Activated CD8-positive, alpha-beta memory T cell treated with anti-CD3 and anti-CD28 coated beads for 4 hours (primary cell): ENCODE measurements at places on chromosomes 12 and 14.

DNA sequence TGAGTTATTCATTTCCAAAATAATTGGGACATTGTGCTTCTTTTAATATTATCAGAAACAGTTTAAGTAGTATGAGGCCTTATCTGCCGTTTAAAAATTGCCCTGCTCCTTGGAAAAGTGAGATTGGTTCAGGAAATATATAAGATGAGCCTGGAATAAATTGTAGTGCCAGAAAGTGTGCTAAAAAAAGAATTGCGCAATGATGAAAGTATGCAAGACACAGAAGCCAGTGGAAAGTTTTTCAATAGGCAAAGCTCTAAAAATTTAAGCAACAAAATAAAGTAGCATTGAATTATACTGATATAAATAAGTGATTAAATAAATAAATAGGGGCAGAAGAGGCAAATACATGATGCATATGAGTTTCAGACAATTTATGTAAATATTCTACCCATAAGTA is 834.9 kb downstream of the BCL11B start:
- DNase-seq, result no peak

DNA sequence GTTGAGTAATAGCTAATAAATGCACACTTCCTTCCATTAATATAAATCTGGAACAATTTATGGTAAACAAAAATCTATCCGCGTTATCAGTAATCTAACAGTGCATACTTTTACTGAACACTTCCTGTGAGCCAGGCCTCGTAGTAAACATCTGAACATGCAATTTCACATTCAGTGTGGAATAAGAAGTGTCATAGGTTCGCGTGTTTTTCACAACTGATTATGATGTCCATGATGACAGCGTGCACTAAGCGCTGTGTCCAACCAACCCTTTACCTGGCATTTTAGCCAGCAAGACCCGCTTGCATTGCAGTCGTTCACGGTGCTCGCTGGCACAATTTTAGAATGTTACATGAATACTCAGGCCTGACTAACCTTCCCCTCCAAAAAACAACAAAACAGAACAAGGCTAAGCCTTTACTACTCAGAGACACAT is 2.1 kb downstream of the PNMA1 start:
- no peak for DNase-seq

- DNase-seq, result no peak
Observed at GRCh38 chr14:81472096-81472800, 61.4 kb downstream of the SEL1L start.

- no peak for DNase-seq
Observed at GRCh38 chr12:68162374-68162773, 2.8 kb upstream of the IFNG start.

DNA sequence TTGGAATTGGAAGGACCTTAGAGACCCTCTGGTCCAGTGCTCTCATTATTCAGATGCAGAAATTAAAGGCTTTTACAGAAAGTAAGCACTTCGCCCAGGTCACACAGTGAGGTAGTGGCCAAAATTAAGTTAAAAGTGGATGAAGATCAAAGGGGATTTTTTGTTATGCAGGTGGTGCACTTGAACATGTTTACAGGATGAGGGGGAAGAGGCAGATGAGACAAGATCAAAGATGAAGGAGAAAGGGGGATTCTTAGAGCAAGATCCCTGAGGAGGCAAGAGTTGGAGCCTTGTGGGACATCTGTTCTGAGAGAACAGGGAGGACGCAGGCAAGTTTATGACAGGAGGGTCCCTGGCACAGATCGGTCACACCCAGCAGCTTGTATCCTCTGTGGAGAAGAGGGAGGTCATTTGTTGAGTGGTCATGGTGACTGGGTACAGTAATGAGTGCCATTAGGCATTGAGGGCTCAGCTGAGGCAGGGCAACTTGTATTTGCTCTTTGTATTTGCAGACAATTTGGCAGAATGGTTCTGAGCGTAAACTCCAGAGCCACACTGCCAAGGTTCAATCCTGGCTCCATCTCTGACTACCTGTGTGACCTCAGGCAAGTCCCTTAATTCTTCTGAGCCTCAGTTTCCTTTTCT is 84.0 kb downstream of the BORCS5 start:
- DNase-seq, result no peak

- DNase-seq, result no peak
Observed at GRCh38 chr12:44863867-44864266, 12.2 kb downstream of the NELL2 start.

DNA sequence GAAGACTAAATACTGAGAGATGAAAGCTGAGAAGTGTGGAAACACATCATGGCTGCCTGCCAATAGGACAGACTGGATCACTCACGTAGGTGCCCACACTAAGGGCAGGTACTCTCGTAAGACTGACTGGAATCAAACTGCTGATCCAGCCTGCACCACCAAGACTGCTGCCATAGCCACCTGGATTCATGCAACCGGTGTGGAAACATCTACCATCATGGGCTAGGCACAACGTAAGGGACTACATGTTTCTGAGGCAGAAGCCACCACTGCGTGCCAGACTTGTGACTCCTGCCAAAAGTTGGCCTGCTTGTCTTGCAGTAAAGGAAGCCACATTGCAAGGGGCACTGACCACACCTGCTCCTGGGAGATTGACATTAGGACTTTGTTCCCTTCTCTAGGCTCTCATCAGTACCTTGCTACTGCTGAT is 3.8 kb downstream of the POMT2 start:
- no peak for DNase-seq

- DNase-seq, result no peak
Observed at GRCh38 chr12:8722286-8722800, 24.6 kb downstream of the RIMKLB start.

- DNase-seq, result no peak
Observed at GRCh38 chr12:85036733-85037132, 582 bp downstream of the LRRIQ1 start.

DNA sequence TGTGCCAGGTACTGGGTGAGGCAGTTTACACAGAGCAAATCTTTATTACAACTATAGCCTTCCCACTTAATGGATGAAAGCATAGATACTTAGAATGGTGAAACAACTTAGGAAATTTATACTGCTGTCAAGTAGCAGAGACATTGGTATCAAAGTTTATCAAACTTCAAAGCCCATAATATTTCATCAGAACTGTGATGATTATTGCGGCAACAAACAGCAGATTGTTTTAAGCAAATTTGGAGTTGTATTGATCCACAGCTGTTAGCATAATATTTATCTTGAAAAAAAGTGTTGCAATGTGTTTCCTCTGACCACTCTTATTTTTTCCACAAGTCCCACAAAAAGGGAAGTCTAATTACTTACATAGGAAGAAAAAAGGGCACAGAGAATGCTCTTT is 2.0 kb upstream of the SLCO1B3 start:
- no peak for DNase-seq
